Kidney (tissue), 22 donors: ENCODE measurements at places on chromosomes 4 and X. TPM values are rescaled to one million over a fixed set of nuclear protein-coding genes. Genes with fewer than 3 reads are reported as not detected.

DDX53 gene
- not detected for polyA plus RNA-seq

CLDN34 gene
- polyA plus RNA-seq: not detected

SRPX2 gene
- polyA plus RNA-seq: 4.5 TPM

CYP2U1 gene
- polyA plus RNA-seq: 6.3 TPM

JCHAIN gene
- 5.1 TPM for polyA plus RNA-seq

ERCC6L gene
- not detected for polyA plus RNA-seq

DNA sequence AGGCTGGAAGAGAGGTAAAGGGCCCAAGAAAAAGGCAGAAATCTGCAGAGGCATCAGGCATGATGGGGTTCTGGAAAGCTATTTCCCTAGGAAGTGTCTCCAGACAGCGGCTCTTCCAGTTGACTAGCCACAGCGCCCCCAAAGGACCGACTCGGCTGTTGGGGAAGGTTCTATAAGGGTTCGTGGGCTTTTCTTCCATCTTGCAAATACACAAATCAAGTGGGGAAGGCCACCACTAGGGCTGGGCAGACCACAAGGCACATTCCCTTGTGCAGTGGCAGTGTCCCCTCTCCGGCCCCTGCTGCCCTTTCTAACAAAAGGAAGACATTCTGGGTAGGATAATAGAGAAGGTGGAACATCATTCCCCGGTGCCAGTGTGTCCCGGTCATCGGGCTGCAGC, 18.2 kb downstream of the BCOR start:
- DNase-seq: peak; percentile 30

- DNase-seq: no peak
Observed at GRCh38 chrX:110178179-110178865, 139.6 kb downstream of the AMMECR1 start.

DNA sequence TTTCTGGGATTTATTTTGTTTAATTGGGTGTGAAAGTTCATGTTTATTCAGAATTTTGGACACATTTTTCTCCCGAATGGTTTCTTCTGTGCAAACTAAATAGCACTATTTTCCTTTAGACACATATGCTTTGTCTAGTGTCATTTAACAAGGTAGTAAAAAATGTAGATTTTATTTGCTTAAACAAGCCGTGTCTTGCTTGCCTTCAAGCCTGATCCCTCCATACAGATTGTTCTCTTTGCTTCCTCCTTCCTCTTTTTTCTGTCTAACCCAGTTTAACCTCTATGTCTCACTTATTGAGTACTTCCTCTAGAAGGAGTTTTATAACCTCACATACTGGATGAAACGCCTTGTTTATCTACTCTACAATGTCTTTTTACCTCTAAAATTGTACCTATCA, 211.8 kb downstream of the NPFFR2 start:
- no peak for DNase-seq

- no peak for DNase-seq
Observed at GRCh38 chr4:31307029-31307428, 586.9 kb downstream of the PCDH7 start.

GRCh38 chr4:16116493-16116990, 32.7 kb upstream of the PROM1 start:
- no peak for DNase-seq

DNA sequence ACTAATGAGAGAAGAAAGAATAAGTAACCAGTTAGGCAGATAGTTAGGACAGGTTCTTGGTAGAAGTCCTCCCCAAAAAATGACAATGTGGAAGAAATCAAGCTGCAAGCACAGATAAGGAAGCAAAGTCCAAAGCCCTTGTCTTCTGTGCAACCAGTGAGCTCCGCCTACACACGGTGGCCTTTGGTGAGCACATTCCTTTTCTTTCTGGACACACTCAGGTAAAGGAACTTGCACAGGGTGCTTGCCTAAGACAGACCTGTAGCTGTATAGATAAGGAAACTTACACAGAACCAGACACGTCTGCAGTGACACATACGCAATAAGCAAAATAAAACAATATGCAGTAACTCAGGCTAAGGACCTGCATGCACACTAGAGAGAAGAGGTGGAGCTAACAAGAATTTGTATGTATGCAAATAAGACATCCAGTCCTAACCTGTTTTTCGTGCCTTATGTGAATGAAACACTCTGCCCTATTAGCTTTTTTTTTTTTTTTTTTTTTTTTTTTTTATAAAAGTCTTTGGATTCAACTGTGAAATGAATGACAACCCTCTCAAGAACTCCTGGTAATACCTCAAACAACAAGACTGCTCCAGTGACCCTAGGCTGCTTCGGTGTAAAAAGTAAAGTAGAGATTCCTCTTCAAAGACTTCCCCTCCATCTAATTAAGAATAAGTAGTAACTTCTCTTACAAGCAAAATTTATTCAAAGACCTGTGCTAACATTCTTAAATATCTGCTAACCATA, 48.8 kb downstream of the UGT2B10 start:
- no peak for DNase-seq

- no peak for DNase-seq
Observed at GRCh38 chrX:15441464-15441863, 51.7 kb downstream of the PIR start.

- DNase-seq: no peak
Observed at GRCh38 chr4:157004279-157005161, 32.9 kb upstream of the PDGFC start.

DNA sequence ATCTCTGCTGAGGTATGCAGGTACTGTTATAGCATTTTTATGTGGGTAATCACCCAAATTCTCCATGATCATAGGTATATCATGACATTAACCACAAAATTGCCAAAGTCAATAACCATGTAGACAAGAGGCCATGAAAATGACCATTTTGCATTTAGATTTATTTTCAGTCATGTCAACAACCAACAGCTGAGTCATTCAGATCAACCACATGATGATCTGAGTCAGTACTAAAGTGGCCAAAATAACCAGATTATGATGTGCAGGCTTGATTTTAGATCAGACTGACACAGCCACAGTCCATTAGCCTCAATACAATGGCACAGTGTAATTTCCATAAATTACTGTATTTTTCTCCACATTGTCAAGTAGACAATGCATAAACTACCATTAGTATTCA, 240.5 kb downstream of the GRIA3 start:
- DNase-seq: no peak

GRCh38 chr4:53576071-53576617, 15.1 kb downstream of the LNX1 start:
- no peak for DNase-seq

DNA sequence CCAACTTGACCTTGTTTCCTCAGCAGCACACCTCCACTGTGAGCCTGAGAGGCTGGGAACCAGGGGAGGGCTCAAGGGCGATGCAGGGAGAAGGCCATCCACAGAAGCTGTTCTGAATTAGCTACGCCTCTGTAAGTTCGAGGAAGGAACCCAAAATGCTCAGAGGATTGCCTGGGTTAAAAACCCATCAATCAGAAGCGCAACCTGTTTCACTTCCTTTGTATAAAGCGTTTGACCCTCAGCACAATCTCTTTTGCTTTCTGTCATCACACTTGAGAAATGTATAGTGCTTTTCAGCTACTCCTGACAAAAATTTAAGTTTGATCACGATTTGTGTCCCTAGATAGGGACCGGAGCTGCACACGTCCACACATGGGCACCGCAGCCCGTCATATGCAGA, 48.0 kb upstream of the MAP3K15 start:
- no peak for DNase-seq

DNA sequence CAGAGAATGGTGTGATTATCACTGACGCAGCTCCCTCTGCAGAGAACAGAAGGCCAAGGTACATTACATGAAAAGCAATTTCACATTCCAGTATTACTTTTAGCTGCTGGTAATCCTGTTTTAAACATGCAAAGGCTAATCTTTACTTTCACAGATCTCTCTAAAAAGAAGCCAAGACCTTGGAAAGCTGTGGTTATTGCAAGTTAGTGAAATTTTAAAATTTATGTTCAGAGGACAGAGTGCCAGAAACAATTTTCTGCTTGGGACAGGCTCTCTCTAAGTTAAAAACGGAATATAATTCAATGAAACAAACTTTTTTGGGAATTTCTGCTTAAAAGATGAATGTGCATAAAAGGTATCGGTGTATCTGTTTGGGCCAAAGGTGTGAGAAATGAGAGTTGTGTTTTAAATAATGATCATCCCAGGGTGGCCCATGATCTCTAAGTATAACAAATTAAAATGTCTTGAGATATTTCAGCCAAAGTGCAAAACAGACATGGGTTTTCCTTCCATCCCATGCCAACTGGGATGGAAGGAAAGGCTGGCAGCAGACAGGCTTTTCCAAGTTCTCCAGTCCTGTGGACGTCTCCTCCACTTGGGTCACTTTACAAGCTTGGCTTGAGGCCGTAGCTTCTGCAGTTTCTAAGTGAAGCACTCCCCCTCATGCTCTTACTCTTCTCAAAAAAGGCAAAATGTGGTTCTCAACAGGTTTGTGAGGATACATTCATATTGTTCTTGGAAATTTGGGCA, 118.0 kb downstream of the DRD5 start:
- no peak for DNase-seq

DNA sequence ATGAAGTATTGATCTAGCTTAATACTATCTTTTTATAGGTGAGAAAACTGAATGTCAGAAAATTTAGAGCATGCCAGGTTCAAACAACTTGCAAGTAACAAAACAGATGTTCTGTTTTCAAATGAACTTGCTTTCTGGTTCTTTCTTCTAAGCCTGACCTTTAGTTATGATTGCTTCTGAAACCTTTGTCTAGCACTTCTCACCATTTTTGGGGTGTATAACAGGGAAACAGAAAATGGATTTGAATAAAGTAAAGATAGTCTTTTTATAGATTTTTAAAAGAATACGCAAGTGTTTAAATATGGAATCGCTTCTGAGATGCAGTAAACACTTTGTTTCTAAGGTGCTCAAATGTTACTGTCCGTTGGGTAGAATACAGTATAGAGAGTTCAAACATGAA, 687.2 kb upstream of the CPEB2 start:
- no peak for DNase-seq

DNA sequence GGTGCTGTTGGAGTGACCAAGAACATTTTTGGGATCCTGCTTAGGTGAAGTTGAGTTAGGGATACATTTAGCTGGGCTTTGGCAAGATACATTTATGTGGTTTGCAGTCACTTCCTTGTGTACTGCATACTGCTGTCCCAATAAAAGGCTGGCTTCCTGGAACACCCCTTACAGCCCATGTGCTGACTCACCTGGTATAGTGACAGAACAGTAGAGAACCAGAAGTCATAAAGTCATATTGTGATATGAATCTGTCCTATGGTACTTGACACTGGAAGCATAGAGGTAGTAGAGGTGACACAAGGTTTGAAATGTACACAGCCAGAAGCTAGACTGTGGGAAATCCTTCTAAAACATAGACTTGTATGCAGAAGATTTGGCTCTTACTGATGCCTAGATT, 55.3 kb upstream of the SLC25A43 start:
- no peak for DNase-seq

- no peak for DNase-seq
Observed at GRCh38 chrX:108332281-108332680, 105.9 kb downstream of the COL4A6 start.

- DNase-seq: no peak
Observed at GRCh38 chrX:78573630-78574029, 85.5 kb downstream of the RTL3 start.
